Natural killer cell (primary cell): ENCODE measurements at places on chromosomes 4 and X. TPM values are rescaled to one million over a fixed set of nuclear protein-coding genes. Genes with fewer than 3 reads are reported as not detected.

DNA sequence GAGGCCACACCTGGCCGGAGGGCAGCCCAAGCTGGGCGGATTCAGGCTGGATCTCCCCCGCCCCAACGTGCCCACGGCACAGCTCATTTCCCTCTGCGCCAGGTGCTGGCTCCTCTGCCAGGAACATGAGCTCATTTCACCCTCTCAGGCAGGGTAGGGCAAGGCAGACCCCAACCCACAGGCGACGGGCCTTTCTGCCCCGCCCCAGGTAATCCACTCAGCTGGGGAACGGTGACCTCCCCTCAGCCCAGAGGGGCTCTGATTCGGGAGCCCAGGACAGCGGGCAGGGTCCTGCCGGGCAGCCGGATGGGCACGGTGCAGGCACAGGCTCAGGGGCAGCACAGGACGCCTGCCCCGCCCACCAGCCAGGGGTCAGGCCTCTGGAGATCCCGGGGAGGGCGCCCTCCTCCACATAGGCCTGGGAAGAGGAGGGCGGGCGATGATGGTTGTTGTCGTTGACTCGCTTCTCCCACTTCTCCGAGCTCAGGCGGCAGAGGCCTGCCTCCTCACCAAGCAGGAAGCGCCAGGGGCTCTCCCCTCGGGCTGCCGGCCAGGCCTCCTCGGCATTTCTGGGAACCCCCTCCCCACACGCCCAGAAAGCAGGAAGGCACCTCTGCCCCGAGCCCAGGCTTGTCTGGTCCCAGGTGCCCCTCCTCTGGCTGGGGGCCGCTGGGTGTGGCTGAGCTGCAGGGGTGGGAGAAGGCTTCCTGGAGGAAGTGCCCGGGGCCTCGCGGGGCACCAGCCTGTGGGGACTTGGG, 31.1 kb downstream of the TACC3 start:
- no peaks in the 10 kb centered on the region for H3K36me3 ChIP-seq
- no peaks in the 10 kb centered on the region for H3K27me3 ChIP-seq
- no peak overlapping the region for H3K4me3 ChIP-seq
- H3K27ac ChIP-seq, result no peak overlapping the region

The SAGE1 gene
- not detected for total RNA-seq

GRCh38 chrX:103175944-103176753, 38.8 kb upstream of the BEX4 start:
- no peaks in the 10 kb centered on the region for H3K4me1 ChIP-seq
- H3K27me3 ChIP-seq, result no peaks in the 10 kb centered on the region
- peak; percentile 23 for DNase-seq
- no peak overlapping the region for H3K4me3 ChIP-seq
- no peaks in the 10 kb centered on the region for H3K36me3 ChIP-seq
- no peak overlapping the region for H3K27ac ChIP-seq

DNA sequence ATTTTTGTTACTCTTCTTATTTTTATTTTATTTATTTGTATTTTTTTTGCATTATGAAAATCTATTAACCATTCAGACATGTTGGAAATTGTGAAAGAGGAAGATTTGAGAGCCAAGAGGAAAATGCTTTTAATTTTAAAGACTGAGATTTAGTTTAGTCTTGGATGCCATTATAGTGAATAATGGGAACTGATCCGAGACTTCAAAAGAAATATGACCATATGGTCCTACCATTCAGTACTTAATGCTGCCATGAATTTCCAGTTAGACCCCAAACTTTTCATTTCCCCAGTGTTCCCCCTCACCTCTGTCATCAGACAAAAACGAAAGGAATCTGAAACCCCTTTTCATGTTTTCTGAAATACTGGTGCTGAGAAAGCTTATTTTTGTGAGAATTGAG, 95.5 kb downstream of the TENM3 start:
- no peaks in the 10 kb centered on the region for H3K4me1 ChIP-seq
- no peaks in the 10 kb centered on the region for H3K36me3 ChIP-seq
- no peaks in the 10 kb centered on the region for H3K27me3 ChIP-seq
- H3K4me3 ChIP-seq, result no peak overlapping the region

- H3K4me1 ChIP-seq, result peaks cover 4% of the 10 kb centered on the region
- H3K4me3 ChIP-seq, result no peak overlapping the region
- DNase-seq, result no peak
- H3K27ac ChIP-seq, result no peak overlapping the region
Measured at GRCh38 chr4:1112821-1113182, 562 bp downstream of the RNF212 start.

DNA sequence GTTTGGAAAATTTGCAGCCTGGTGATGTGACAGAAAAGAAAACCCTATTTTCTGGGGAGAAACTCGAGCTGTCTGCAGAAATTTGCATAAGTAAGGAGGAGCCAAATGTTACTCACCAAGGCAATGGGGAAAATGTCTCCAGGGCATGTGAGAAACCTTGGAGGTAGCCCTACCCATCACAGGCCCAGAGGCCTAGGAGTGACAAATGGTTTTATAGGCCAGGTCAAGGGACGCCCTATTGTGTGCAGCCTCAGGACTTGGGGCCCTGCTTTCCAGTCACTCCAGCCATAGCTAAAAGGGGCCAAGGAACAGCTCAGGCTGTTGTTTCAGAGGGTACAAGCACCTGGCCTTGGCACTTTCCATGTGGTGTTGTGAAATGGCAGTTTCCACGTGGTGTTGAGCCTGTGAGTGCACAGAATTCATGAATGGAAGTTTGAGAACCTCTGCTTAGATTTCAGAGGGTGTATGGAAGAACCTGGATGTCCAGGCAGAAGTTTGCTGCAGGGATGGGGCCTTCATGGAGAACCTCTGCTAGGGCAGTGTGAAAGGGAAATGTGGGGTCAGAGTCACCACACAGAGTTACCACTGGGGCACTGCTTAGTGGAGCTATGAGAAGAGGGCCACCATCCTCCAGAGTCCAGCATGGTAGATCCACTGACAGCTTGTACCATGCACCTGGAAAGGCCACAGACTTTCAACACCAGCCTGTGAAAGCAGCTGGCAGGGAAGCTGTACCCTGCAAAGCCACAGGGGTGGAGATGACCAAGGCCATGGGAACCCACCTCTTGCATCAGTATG, 637.6 kb upstream of the EPHA5 start:
- no peaks in the 10 kb centered on the region for H3K4me1 ChIP-seq
- no peak for DNase-seq
- H3K36me3 ChIP-seq, result no peaks in the 10 kb centered on the region
- no peak overlapping the region for H3K4me3 ChIP-seq

DNA sequence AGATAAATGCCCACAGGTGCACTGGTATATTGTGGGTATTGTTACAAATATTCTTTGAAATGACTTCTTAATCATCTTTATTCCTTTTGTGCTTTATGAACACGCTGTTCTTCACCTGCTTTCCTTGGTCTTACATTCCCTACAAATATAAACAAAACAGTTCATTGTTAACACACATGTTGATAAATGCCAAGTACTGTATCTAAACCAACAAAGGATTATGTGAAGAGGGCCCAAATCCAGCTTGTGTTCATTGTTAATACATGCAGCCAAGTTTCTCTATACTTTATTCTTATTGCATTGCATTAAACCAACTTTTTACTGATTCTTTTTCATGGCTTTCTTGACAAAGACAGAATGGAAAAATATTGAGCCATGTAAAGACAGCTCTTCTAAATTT, 42.8 kb downstream of the AREG start:
- no peaks in the 10 kb centered on the region for H3K4me1 ChIP-seq
- H3K27me3 ChIP-seq, result peaks cover 2% of the 10 kb centered on the region
- DNase-seq, result no peak
- no peak overlapping the region for H3K4me3 ChIP-seq
- H3K27ac ChIP-seq, result no peak overlapping the region

The SYTL5 gene
- total RNA-seq, result not detected

DNA sequence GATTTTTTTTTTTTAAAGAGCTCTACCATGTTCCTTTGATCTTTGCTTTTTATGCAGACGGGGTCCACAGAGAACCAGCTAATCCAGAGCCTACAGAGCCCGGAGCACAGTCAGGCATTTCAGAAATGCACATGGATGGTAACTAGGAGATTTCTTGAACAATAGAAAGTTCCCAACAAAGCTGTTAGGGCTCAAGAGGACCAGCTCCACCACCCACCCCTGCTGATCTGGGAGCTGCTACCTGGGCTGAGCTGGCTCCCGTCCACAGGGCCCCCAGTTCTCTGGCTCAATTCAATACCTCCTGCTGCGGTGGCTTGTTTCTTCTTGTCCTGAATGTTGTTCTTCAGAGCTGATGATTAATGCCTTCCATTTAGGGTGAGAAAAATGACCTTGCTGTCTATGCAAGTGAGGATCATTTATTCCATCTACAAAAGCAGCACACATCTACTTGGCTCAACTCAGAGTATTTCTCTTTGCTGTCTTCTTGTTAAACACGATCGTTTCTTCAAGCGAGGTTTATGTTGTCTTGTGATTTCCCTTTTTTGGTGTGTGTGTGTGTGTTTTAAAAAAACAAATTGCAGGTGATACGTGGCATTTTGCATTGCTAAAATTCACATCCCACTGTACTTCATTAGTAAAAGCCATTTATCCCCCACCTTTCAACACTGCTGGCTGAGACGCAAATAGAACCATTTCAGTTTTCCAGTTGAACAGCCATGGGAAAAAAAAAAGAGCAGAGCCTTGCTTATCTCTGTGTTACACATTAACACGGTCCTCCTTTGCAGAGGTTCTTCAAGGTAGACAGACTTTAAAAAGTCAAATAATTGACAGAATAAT, 31.3 kb downstream of the IGFBP7 start:
- H3K4me1 ChIP-seq, result peaks cover 31% of the 10 kb centered on the region
- H3K4me3 ChIP-seq, result no peak overlapping the region
- DNase-seq, result no peak
- H3K36me3 ChIP-seq, result no peaks in the 10 kb centered on the region
- no peak overlapping the region for H3K27ac ChIP-seq

The WDR1 gene
- total RNA-seq, result 468 TPM

DNA sequence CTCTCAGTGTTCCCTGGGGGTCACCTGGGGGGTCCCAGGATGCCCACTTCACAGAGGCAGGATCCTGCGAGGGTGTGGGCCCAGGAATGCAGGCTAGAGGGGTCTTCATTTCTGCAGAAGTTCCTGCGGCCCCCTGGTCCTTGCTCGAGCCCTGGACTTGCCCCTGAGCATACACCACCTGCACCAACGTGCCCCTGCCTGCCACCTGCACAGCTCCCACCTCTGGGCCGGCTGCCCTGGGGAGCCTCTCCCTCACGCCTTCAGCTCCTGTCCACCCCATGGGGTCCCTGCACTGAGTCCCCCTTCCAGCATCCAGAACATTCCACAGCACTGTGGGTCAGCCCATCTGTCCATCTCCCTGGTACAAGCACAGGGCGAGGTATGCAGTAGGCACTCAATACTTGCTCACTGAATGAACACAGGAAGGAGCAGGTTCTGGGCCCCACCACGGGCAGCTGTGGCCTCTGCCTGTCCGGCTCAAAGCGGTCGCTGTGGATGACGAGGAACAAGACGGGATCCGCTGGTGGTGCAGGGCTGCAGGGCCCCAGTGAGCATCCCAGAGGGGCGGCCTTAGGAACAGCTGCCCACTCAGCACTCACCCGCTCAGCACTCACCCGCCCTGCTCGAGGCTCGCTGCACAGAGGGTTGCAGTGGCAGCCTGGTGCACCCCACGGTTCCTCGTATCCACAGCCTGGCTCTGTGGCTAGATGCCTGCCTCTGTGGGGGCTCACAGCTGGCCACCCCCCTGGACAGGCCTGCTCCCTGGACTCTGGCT, 70.5 kb upstream of the MXD4 start:
- H3K4me1 ChIP-seq, result peaks cover 28% of the 10 kb centered on the region
- no peak overlapping the region for H3K27ac ChIP-seq
- no peaks in the 10 kb centered on the region for H3K27me3 ChIP-seq
- H3K4me3 ChIP-seq, result no peak overlapping the region

The CSAG1 gene
- not detected for total RNA-seq

The ANAPC10 gene
- total RNA-seq, result 37.7 TPM

GRCh38 chrX:43949669-43950068, 23.5 kb downstream of the NDP start:
- no peaks in the 10 kb centered on the region for H3K4me1 ChIP-seq
- peak; percentile 58 for DNase-seq
- H3K4me3 ChIP-seq, result no peak overlapping the region
- no peaks in the 10 kb centered on the region for H3K27me3 ChIP-seq

GRCh38 chr4:158875455-158875854, 106.6 kb downstream of the FNIP2 start:
- H3K4me1 ChIP-seq, result peaks cover 6% of the 10 kb centered on the region
- no peaks in the 10 kb centered on the region for H3K27me3 ChIP-seq
- H3K36me3 ChIP-seq, result peaks cover 7% of the 10 kb centered on the region

The PPEF1 gene
- 1.9 TPM for total RNA-seq

The HSFX1 gene
- 0.32 TPM for total RNA-seq

DNA sequence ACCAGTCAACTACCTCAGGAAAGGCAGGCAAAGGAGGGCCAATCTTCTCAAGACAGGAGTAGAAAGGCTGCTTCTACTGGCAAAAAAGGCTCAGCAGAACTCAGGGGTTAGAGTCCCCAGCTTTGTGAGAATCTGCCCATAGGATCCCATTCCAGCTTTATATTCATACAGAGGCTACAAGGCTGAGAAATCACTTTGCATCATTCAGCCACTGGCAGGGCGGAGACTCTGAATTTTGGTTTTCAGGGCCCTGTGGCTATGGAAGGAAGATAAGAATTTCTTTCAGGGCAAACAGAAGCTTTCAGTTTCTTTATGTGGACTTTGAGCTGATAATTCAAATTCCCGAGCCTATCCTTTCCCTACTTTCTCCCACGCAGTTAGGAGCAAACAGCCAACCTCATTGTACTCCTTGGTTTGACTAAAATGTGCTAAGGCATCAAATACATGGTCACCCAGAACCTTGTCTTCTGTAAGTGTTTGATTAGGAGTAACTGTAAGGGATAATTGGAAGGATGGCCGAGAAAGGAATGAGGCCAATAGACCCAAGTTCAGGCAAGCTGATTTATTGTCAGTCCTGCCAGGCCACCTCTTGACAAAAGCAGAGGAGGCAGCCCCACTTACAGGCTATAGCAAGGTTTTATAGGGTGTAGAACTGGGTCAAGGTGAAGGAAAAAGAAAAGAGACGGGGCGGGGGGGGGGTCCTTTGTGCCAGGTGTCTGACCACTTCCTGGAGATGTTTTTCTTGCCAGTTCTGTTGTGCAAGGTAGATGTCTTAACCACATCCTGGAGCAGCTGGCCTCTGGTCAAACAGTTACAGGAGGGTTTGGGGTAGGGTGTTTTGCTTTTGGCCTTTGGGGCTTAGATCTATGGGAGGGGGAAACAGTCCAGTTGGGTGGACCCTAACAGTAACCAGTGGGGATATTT, 165.3 kb upstream of the PPP1R2C start:
- H3K36me3 ChIP-seq, result no peaks in the 10 kb centered on the region
- no peaks in the 10 kb centered on the region for H3K27me3 ChIP-seq
- H3K4me3 ChIP-seq, result no peak overlapping the region
- H3K4me1 ChIP-seq, result peaks cover 55% of the 10 kb centered on the region

The RAPGEF2 gene
- 21.9 TPM for total RNA-seq

The PPBP gene
- 171 TPM for total RNA-seq

DNA sequence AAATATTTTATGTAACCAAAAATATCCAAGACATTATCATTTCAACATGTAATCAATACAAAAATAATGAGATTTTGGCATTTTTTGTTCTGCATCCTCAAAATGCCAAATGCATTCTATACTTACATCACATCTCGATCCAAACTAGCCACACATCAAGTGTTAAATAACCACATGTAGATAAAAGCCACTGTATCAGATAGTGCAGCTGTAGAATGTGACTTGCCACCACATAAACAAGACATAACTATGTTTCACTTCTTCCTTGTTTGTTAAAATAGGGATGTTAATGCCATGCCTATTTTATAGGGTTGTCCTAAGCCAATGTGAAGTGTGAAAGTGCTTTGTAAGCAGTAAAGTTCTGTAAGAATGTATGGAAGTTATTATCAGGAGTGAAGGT, 20.9 kb downstream of the INTS6L start:
- no peaks in the 10 kb centered on the region for H3K36me3 ChIP-seq
- no peak overlapping the region for H3K27ac ChIP-seq
- no peak overlapping the region for H3K4me3 ChIP-seq
- no peaks in the 10 kb centered on the region for H3K27me3 ChIP-seq

The PTTG2 gene
- total RNA-seq, result 0.82 TPM
